Panc1 (cell line): ENCODE measurements at places on chromosomes 7 and 10. TPM values are rescaled to one million over a fixed set of nuclear protein-coding genes. Genes with fewer than 3 reads are reported as not detected.

The MSS51 gene
- 2.3 TPM for total RNA-seq

The CALHM3 gene
- total RNA-seq: not detected

The TRPV5 gene
- total RNA-seq: not detected

The OR9A2 gene
- total RNA-seq: not detected

The HMX3 gene
- total RNA-seq: 15.2 TPM

The TBC1D12 gene
- 23.7 TPM for total RNA-seq

The KIF11 gene
- 47.8 TPM for total RNA-seq
